ENCODE measurements at places on chromosomes 3 and 15.

GRCh38 chr3:94587291-94587690, 524.4 kb downstream of the NSUN3 start:
- DNase-seq = no peak

GRCh38 chr3:39241561-39241960, 38.3 kb downstream of the CX3CR1 start:
- no peak for DNase-seq

DNA sequence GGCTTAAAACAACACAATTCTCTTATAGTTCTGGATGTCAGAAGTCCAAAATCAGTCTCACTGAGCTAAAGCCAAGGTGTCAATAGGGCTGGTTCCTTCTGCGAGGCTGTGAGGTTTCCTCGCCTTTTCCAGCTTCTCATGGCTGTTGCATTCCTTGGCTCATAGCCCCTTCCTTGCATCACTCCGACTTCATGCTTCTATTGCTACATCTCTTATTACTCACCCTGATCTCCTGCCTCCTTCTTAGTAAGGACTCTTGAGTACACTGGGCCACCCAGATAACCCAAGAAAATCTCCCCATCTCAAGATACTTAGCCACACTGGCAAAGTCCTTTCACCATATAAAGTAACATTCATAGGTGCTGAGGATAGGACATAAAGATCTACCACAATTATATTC, 193.9 kb downstream of the ADAMTS17 start:
- DNase-seq = no peak

DNA sequence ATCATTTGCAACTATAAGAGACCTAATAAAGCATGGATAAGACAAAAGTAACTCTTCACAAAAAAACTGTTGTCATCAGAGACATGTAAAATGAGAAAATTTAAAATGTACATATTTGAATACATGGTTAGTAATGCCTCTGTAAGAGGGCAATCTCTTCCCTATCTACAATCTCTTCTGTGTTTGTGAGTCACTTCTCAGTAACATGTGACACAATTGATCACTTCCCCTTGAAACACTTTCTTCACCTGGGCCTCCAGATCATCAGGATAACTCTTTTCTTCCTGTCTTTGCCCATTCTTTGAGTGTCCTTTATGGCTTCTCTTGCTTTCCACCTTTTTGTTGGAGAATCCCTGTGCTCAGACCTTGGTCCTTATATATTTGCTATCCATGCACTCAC, 50.4 kb downstream of the TFDP2 start:
- peak; percentile 47 for DNase-seq

DNA sequence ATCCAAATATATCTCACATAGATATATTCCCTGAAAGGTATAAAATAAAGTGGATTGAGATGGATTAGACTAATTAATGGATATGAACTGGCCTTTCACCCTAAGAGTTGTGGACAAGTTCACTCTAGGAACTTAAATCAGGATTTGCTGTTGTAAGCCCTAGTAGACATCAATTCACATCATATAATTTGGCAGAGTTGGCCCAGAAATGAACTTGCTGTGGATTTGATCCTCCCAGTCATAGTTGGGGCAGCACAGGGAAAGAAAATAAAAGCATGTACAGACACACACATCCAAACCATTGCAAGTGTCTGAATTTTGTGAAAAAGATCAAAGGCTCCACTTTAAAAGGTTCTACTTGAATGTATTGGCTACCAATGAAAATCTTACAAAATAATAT, 734.7 kb upstream of the NR2F2 start:
- no peak for DNase-seq

- DNase-seq = no peak
Measured at GRCh38 chr3:32973982-32974381, 22.5 kb downstream of the CCR4 start.

DNA sequence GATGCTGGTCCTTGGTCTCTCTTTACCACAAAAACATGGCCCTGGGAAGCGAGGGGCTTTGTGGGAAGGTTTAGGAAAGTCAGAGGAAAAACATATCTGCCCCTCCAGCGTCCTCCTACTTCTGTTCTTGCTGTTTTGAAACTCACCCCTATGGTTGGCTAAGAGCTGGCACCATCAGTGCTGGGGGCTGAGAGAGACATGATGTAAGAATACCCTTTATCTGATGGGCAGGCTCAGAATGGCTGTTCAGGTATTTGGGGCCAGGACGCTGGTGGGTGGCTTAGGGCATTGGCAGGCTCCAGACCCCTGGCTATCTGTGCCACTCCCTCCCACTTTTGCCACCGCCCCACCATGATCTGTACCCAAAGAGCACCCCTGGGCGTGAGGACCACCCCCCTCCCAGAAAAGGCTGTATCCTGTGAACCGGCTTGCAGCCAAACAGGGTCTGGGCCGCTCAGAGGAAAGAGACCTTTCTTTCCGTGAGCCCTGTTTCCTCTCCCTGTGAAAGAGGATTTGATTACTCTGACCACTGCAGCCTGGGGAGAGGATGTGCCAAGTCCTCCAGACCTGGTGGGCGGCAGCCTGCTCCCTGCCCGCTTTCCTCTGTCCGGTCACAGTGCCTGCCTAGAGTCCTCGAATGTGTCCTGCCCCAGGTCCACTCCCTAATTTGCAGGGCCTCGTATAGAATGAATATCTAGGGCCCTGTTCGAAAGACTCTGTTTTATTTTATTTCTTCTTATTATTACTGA, 61.3 kb upstream of the SLC6A6 start:
- no peak for DNase-seq

DNA sequence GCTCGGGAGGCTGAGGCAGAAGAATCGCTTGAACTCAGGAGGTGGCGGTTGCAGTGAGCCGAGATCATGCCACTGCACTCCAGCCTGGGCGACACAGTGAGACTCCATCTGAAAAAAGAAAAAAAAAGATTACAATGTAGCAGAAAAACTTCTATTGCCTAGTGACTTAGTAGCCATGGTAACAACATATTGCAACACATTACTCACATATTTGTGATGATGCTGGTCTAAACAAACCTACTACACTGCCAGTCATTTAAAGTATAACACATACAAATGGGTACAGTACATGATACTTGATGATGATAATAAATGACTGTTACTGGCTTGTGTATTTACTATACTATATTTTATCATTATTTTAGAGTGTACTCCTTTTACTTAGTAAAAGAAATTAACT, 125.6 kb downstream of the PLOD2 start:
- no peak for DNase-seq

GRCh38 chr3:106880206-106880605, 497.0 kb upstream of the CCDC54 start:
- DNase-seq = no peak

DNA sequence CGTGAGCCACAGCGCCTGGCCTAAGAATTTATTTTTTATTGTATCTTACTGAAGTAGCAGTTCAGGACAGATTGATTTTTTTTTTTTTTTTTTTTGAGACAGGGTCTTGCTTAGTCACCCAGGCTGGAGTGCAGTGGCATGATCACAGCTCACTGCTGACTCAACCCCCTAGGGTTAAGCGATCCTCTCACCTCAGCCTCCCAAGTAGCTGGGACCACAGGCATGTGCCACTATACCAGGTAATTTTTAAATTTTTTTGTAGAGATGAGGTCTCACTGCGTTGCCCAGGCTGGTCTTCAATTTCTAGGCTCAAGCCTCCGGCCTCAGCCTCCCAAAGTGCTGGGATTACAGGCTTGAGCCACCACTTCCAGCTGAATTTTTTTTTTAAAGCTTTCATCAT, 99.8 kb upstream of the HERC1 start:
- DNase-seq = no peak

DNA sequence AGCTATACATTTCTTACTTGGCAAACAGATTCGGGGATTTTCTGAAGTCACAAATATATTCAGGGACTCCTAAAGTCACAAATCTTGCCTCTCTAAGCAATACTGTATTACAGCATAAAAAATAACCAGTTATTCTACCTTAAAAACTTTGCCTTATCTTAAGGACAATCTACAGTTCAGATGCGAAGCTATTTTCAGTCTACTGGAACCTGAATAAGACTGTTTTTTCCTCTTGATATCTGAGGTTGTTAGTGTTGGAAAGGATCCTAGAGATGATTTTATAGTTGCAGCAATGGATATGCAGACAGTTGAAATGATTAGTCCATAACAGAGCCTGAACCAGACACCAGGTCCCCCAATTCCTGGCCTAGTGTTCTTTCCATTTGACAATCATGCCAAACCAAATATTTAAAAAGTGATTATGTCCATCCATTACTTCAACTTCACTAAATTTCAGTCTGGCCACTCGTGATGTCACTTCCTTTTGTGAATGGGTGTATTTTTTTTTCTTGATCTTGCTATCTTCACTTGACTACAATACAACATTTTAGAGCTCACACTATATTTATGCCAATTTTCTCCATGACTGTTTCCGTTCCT, 1.8 kb downstream of the HDGFL3 start:
- DNase-seq = no peak

- no peak for DNase-seq
Measured at GRCh38 chr3:165903885-165904630, 66.8 kb upstream of the BCHE start.

DNA sequence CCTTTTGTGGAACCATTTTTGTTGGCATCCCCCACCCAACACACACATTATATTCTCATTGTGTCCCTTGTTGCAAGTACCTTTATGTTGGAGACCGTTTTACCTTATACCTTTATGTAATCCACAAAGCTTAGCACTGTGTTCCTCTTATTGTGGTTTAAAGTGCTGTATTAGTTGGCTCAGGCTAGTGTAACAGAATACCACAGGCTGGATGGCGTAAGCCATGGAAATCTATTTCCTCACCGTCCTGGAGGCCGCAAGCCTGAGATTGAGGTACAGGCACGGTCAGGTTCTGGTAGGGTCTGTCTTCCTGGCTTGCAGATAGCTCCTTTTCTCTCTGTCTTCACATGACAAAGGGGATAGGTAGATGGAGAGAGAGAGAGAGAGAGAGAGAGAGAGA, 302.8 kb downstream of the ROBO2 start:
- DNase-seq = peak; percentile 1

DNA sequence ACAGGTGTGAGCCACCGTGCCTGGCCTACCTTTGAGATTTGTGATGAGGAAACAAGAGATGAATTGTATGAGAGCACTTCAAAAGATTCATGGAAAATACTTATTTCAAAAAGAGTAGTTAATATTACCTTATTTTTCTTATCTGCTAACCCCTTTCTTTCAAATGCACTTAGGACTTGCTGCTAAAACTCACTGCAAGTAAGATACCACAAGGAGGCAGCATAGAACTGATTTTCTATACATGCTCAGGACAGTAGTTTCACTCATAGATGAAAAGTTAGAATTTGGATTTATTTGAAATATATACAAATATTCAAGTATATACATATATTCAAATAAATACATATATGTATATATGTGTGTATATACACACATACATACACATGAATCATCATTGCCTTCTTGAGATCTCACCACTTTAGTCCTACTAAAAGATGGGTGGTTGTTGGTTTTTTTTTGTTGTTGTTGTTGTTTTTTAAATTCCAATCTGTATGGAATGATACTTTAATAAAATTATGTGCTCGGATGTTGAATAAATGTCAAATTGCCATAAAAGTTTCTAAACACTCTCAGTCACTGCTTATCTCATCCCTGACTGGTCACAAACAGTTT, 2.4 kb downstream of the CCNDBP1 start:
- no peak for DNase-seq

DNA sequence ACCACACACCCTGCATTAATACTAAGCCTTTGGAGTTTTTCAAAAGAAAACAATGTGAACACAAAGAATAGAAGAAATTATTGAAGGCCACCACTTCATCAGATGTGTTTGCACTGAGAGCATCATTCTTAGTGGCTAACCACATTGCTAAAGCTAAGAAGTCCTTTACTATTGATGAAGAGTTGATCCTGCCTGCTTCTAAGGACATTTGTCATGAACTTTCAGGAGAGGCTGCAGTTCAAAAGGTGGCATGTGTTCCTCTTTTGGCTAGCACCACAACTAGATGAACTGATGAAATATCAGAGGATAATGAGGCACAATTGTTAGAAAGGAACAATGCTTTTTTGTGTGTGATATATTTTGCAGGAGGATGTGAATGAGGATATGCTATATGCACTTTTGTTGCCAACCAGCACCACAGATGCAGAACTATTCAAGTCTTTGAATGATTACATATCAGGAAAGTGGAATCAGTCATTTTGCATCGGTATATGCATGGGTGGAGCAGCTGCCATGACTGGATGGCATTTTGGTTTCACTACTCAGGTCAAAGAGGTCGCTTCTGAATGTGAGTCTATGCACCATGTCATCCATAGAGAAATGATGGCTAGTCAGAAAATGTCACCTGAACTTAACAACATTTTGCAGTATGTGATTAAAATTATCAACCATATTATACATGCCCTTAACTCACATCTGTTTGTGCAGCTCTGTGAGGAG, 2.5 kb upstream of the EID1 start:
- DNase-seq = no peak

DNA sequence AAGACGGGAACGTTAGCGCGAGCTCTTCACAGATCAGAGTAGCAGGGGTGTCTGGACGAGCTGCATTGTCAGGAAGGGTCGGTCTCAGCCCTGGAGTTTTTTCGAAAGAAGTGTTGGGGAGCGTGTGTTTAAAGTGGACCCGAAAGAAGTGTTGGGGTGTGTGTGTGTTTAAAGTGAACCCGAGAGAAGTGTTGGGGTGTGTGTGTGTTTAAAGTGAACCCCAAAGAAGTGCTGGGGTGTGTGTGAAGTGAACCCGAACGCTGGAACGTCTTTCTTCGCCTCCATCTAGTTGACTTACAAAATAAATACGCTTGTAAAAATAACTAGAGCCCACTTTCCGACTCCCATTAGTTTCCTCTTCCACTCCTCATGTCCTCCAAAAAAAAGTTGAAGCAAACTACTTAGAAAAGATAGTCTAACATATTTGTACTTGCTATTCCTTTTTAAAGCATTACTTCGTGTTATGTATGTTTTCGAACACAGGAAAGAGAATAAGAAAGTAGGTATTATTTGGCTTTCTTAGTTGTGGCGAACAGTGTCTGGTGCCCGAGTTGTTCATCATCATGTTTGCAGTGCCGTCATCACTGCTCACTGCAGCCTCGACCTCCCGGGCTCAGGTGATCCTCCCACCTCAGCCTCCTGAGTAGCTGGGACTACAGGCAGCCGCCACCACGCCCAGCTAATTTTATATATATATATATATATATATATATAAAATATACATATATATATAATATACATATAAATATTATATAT, 1.0 kb downstream of the LRCH3 start:
- DNase-seq = no peak

- no peak for DNase-seq
Measured at GRCh38 chr15:80076321-80077318, 17.1 kb downstream of the ZFAND6 start.
